ENCODE measurements at places on chromosomes 2 and 18. TPM values are rescaled to one million over a fixed set of nuclear protein-coding genes. Genes with fewer than 3 reads are reported as not detected.
A peak's percentile ranks its signal among the peaks of the same experiment; 100 is the strongest.

Gene ANKRD30B
- total RNA-seq, result not detected

- H3K27ac ChIP-seq, result no peak overlapping the region
- H3K36me3 ChIP-seq, result no peaks in the 10 kb centered on the region
- DNase-seq, result peak; percentile 27
- H3K27me3 ChIP-seq, result peaks cover 11% of the 10 kb centered on the region
- H3K4me3 ChIP-seq, result no peak overlapping the region
Measured at GRCh38 chr2:165357758-165358157, 111.7 kb upstream of the CSRNP3 start.

- H3K27ac ChIP-seq, result no peak overlapping the region
Measured at GRCh38 chr2:201441409-201441808, 9.8 kb downstream of the TRAK2 start.

GRCh38 chr2:213129311-213129710 lies 22.1 kb downstream of the IKZF2 start:
- peaks cover 13% of the 10 kb centered on the region for H3K36me3 ChIP-seq
- peaks cover 19% of the 10 kb centered on the region for H3K4me1 ChIP-seq
- H3K27ac ChIP-seq, result no peak overlapping the region
